ENCODE measurements at places on chromosomes 4 and X. TPM values are rescaled to one million over a fixed set of nuclear protein-coding genes. Genes with fewer than 3 reads are reported as not detected.

SUPT20HL1 gene
- total RNA-seq, result not detected

ADH6 gene
- not detected for total RNA-seq

- DNase-seq, result no peak
Measured at GRCh38 chr4:677431-678293, 3.3 kb downstream of the MYL5 start.

GRCh38 chrX:116009861-116010710, 160.5 kb upstream of the AGTR2 start:
- DNase-seq, result no peak

FRMD7 gene
- not detected for total RNA-seq

- no peak for DNase-seq
Measured at GRCh38 chrX:68420559-68420958, 12.7 kb downstream of the OPHN1 start.

DNA sequence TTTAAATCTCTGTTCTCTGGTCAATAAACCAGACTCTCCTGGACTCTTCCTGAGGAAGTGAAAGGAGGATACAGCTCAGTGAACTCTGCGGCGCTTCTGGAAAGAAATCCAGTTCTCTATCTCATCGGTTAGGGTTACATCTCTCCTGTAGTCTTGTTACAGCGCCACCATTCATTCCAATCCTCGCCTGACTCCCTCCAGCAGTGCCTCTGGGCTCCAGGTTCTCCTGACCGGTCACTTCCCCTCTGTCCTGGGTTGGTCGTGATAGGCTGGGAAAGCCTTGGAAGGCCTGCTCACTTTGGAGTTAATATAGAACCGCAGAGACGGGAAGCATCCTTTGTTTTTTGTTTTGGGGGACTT, 97.0 kb upstream of the STOX2 start:
- DNase-seq, result no peak

PFKFB1 gene
- 2.5 TPM for total RNA-seq

ZNF674 gene
- total RNA-seq, result 2.7 TPM

TMEM35A gene
- 0.41 TPM for total RNA-seq

TRIM60 gene
- total RNA-seq, result not detected

AFM gene
- total RNA-seq, result not detected

DNA sequence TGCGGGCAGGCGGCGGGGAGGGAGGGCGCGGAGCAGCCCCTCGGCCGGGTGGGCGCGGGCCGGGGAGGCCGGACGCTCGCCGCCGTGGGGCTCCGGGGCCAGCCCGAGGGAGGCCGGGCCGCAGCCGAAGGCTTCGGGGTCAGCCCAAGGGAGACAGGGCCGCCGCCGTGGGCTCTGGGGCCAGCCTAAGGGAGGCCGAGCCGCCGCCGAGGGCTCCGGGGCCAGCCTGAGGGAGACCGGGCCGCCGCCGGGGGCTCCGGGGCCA, 251 bp downstream of the KIAA0232 start:
- no peak for DNase-seq

DNA sequence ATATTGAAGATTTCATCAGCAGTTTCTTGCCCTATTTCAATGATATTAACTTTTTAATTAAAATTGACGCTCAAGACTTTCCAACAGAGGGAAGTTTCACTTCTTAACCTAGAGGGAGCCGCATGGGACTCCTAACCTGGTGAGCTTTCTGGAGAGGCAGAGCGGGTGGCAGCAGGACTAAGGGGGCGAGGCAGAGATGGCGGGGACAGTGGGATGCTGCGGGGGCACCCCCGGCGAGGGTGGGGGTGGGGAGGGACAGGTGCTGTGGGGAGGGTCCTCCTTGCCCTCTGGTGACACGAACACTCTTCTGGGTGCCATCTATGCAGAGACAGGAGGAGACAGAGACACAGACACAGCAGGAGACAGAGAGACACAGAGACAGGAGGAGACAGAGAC, 104.4 kb downstream of the ADRA2C start:
- DNase-seq, result peak; percentile 2

- DNase-seq, result no peak
Measured at GRCh38 chrX:49993661-49994060, 71.3 kb downstream of the CLCN5 start.

DNA sequence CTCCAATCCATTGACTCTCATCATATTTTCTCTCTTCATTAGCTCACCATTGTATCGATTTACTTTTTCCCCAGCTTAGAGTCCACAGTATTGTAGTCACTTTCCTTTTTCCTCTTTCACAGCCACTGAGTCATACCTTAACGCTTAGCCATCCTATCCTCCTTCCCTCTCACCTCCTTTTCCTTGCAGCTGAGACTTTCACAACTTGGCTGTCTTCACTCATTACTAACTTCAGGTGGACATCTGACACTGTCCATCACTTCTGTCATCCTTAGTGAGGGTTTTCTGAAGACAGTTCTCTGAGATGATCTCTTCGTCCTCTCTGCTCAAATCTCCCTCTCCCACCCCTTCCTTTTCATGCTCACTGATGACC, 70.5 kb upstream of the ESX1 start:
- DNase-seq, result no peak

TRMT44 gene
- 13.6 TPM for total RNA-seq

DNA sequence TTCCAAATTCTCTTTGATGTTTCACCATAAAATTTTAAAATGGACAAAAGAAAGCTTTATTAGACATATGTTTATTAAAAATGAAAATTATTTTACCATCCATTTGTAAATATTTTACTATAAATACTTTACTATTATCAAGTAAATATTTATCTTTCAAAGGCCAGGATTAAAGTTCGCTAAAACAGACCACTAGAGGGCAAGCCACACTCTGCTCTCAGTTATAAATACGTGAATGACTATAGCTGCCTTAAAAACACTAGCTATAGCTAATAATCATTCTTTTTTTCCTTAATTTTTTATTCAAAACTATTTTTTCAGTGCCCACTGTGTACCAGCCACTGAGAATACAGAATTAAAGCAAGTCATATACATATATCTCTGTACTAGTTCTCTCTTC, 38.6 kb downstream of the UNC5C start:
- DNase-seq, result no peak

PABPC1L2B gene
- total RNA-seq, result not detected

Measured in left cardiac atrium (tissue), 4 donors.